ENCODE measurements at places on chromosomes 11 and 22.

DNA sequence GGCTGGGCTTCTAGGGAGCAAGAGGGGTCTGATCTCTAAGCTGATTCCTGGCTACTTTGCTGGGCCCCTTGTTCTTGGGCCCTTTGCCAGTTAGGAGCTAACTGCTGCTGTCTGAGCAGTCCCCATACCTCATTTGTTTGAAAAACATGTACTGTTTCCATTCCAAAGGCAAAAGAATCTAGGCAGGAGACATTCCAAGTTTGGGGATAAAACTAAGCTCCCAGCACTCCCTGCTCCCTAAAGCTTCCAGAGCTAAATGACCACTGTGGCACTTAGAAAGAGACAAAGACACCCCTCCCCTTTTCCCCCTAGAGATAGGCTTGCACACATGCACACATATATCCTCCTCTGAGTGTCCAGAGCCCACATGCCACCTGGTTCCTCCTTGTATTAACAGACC is 22.7 kb upstream of the RRM1 start:
- DNase-seq: no peak

GRCh38 chr11:61194981-61195695 is 8.2 kb upstream of the PGA3 start:
- DNase-seq: no peak

- no peak for DNase-seq
These were observed 309.9 kb downstream of the MIAT start for GRCh38 chr22:26967282-26967681.

DNA sequence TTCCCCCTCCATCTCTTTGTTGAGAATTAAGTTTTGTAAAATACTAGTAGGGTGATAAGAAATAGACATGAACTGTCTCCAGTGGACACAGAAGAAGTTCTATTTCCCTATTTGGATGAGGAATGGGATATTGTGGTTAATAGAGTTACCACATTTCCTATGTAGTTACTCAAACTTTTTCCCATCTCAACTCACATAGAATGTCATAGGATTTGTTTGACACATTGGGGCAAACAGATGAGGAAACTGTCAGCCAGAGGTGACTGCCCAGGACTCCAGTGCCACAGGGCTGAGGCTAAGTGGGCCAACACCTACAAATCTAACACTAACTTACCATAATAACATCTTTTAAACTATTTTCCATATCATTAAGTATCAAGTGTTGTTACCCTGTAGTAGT is 58.3 kb downstream of the CCDC83 start:
- no peak for DNase-seq

GRCh38 chr11:8477680-8478079 is 116.3 kb downstream of the STK33 start:
- no peak for DNase-seq

GRCh38 chr11:126024123-126024522 is 38.5 kb downstream of the CDON start:
- no peak for DNase-seq

GRCh38 chr11:5556596-5557188 is 8.4 kb upstream of the OR52H1 start:
- no peak for DNase-seq
